NCI-H146 (cell line): ENCODE measurements at places on chromosomes 7 and 10.
A peak's percentile ranks its signal among the peaks of the same experiment; 100 is the strongest.

DNA sequence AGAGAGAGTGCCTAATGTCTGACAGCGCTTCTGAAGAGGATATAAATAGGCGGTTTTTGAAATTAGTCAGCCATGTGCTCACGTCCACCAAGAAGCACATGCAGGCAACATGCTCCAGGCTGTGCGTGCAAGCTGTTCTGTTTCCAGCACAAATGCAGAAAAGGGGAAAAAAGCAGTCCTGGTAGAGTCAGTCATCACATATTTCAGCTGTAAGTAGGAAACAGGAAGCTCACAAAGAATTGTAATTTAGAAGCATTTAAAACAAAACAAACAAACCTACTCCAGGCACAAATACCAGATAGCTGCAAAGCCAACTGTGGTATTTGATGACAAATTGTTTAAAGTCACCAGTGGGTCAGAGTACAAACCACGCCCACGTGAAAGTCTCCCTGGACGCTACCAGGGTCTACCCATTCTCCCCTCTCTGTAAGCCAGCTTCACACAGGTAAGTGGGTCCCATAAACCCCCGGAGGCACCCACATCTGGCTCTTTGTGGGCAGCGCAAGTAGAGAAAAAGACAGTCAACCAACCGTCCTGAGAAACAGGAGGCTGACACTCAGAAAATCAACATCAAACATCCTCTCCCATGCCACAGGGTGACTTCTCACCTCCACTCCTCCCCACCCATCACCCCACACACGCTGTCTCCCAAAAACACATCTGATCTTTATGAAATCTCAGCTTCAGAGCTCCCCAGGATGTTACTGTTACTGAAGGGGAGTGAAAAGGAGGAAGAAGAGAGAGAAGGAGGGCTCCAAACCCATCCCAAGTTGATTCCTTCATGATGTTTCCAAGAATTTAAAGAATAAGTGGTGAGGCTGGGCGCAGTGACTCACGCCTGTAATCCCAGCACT is 186.4 kb downstream of the FAM107B start:
- DNase-seq, result no peak

- no peak for DNase-seq
Measured at GRCh38 chr7:101377189-101377736, 14.6 kb downstream of the COL26A1 start.

DNA sequence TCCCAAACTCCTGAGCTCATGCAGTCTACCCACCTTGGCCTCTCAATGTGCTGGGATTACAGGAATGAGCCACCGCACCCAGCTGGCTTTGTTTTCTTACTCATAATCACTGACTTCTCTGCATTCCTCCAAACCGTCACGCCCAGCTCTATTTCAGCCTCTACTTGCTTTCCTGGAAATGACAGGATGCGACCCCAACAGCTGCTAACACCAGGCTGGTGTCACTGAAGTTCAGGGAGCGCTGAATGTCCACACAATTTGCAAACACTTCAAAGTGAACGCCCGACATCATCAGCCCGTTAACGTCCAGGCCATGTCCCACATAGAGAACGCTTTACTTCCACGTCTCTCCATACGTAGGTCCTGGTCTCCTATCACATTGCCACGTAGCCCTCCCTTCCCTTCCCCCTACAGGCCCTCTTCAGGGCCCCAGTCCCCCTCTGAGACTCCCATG is 12.8 kb upstream of the PROSER2 start:
- no peak for DNase-seq

DNA sequence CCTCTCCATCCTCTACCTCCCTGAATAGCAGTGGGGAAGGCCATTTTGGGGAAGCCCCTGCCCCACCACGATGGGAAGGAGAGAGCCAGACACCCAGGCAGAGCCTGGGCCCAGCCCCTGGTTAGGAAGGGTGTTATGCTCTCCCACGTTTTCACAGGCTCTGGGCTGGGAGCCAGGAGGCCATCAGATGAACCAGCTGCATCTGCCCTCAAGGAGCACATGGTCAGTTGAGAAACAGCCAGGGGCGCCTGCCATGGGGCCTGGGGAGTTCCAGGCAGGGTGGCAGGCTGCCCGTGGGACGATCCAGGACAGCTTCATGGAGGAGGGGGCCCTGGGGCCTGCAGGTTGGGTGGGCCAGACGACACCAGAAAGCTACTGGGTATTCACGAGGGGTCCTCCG is 47.5 kb downstream of the CAMK2B start:
- no peak for DNase-seq

- peak; percentile 81 for DNase-seq
Measured at GRCh38 chr7:16753932-16754855, 639 bp downstream of the TSPAN13 start.

- no peak for DNase-seq
Measured at GRCh38 chr7:138491612-138492386, 31.7 kb downstream of the TRIM24 start.

DNA sequence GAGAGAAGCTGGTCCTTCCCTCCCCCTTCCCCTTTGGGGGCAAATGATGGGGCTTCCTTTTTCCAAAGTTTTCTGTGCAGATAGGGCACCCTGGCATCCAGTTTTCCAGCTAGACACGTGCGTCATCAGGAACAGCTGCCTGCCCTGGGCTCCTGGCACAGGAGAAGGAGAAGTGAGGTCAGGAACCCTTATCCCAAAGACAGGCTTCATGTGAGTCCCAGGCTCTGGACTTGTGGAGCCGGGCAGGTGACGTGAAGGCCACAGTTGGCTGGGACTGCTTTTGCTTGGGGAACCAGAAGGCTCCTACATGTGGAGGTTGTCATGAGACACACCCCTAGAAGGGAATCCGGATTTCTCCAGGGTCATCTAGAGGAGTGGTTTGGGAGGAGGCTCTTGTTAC is 66.5 kb downstream of the RBM20 start:
- DNase-seq, result no peak

DNA sequence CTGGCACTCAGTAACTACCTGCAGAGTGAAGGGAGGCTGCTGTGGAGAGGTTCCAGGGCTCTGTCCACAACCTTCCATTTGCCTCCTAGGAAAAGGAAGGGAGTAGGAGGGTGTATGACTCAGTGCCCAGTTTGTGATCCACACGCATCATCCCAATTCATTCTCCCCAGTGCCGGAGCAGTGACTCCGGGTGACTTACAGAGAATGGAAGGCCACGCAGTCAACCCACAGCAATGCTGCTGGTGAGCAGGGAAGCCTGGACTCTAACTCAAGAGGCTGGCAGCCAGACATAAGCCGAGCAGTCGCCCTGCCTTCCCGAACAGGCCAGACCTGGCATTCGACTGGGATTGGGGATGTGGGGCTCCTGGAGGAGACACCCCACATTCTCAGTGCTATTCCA is 139.9 kb downstream of the SH3PXD2A start:
- DNase-seq, result no peak

DNA sequence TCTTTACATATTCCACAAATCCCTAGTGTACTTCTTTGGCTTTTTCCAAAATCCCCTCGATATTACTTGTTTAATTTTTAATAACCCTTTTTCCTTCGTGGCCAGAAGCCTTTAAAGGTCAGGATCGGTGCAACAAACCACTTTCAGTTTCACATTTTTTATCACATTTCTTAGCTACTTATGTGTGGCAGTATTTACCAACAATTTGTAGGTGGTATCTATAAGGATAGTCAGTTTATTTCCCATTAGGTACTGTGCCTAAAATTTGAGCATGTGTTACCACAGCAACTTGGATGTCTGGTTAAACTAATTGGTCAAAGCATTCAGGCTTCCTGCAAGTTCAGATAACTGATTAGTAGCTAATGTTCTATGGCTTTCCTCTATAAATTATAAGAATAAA is 104.9 kb downstream of the CDK14 start:
- no peak for DNase-seq

DNA sequence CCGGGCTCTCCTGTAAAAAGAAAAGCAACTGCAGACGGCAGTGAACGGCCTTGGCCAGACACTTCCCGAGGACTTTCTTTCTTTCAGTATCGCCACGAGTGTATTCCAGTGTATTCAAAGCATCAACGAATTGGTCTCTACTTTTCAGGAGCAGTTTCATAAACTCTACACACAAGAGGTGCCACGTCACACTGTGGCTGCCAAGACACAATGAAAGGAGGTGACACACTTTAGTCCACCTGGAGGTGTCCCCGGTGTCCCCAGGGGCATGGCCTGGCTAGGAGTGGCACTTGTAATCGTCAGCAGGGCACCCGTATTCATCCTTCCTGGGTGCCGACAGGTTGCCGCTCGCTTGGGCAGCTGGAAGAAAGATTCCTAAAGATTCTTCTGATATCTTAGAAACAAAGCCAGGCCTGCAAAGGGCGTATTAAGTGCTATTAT is 5.0 kb downstream of the TNS3 start:
- no peak for DNase-seq

DNA sequence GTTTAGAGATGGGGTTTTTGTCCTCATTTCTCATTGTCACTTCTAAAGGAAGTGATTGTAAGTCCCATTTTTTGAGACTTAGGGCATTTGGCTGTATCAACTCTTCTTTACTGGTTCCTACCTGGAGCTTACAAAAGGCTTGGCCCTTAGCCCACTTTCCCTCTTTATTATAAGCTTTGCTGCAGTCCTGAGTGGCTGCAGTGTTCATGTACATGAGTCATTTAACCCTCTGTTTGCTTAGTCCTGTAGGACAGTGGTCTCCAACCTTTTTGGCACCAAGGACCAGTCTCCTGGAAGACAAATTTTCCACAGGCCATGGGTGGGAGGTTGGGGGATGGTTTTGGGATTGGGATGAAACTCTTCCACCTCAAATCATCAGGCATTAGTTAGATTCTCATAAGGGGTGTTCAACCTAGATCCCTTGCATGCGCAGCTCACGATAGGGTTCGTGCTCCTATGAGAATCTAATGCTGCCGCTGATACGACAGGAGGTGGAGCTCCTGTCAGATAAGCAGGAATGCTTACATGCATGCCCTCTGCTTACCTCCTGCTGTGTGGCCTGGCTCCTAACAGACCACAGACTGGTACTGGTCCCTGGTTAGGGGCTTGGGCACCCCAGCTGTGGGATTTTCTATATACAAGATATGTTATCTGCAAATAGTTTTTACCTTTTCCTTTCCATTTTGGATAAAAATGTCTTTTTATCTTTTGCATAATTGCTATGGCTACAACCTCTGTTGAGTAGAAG is 99.7 kb downstream of the CCSER2 start:
- no peak for DNase-seq

GRCh38 chr7:74405899-74406512 is 47.7 kb upstream of the GTF2IRD1 start:
- no peak for DNase-seq

GRCh38 chr10:78305311-78305710 is 271.6 kb downstream of the RPS24 start:
- DNase-seq, result no peak

DNA sequence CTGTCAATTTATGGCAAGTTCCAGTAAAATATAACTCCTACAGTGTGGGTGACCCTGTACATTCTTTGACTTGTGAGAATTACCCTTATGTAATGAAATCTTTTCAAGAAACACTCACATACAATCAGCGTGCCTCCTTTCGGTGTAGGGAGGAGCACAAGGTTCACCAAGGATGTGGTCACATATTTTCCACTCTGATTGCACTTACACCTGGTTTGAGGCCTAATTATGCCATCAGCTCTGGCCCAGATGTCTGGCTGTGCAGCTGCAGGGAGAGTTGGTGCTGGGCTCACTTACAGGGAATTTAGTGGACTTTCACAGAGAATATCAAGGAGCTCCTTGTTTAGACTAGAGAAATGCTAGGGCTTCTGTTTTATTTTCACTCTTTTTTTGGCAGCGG is 146.0 kb upstream of the STEAP4 start:
- DNase-seq, result no peak

- DNase-seq, result peak; percentile 12
Measured at GRCh38 chr7:47905076-47905920, 43.0 kb downstream of the PKD1L1 start.

DNA sequence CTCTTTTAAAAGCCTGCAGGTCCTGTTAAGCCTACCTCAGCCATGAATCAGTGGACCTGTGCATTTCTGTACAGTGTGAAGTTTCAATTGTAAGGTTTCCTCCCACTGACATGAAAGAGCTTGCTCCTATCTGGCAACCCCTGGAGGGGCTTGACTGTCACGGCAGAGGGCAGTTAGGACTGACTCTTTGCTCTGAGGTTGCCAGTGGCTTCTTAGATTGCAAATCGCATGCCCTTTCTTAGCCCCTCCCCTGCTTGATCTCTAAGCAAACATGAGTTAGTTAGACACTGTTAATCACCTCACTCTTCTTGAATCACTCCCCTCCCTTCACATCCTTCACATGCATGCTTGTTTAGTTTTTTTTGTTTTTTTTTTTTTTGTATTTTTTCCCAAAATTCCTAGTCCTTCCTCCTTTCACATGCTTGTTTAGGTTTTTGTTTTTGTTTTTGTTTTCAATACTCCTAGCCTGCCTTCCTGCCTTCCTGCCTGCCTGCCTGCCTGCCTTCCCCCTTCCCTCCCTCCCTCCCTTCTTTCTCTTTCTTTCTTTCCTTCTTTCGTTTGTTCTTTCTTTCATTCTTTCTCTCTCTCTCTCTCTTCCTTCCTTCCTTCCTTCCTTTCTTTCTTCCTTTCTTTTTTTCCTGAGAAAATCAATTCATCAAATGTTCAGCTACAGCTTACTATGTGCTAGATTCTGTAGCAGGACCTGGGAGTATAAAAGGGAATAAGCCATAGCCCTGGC is 6.0 kb upstream of the HIPK2 start:
- peak; percentile 46 for DNase-seq

- no peak for DNase-seq
Measured at GRCh38 chr7:132240262-132240661, 336.0 kb downstream of the PLXNA4 start.

DNA sequence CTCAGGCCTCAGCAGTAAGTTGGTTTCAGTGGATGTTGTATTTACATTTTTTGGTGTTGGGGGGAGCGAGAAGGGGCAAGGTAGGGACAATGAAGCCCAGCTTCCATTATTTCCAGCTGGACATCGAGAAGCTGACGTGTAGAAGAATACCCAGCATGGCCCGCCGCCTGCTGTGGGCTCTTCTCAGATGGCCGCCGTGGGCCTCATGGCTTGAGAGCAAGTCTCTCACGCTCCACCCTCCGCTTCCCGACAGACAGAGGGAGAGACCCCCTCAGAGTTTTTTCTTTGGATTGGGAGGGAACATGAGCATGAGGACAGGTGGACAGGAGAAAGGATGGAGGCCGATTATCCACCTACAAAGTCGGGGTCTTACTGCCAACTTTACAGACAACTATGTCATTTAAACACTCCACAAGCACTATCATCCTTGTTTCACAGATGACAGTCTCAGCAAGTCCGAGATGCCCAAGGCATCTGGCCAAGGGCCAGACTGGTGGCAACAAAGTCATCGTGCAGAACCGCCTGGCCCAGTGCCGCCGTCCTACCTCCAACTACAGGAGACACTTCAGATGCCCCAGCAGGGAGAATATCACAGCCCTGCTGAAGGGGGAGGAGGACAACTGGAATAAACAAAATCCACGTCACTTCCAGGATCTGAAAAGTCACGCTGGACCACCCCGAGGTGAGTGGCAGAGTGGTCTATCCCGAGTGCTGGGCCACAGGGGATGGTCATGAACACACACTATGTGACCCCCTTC is 195.9 kb downstream of the DIP2C start:
- DNase-seq, result no peak

DNA sequence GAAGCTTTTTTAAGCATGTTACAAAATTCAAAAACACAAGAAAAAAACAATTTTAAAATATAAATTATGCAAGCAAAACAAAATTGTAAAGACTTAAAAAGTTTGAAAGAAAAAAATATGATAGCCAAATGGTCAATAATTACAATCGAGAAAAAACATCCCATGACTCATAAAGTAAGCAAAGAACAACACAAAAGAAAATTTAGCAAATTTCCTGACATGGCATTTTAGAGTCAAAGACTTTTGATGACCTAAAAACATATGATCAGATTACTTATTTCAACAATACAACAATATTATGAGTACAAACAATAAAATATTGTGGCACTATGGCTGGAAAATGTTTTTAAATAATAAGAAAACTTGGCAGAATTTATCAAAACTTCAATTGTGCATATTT is 312.1 kb upstream of the MEOX2 start:
- DNase-seq, result no peak

- DNase-seq, result no peak
Measured at GRCh38 chr7:105002-105401, 87.4 kb upstream of the FAM20C start.
